Endothelial cell (in vitro differentiated cells): ENCODE measurements at places on chromosomes 5 and 9. TPM values are rescaled to one million over a fixed set of nuclear protein-coding genes. Genes with fewer than 3 reads are reported as not detected.

DNA sequence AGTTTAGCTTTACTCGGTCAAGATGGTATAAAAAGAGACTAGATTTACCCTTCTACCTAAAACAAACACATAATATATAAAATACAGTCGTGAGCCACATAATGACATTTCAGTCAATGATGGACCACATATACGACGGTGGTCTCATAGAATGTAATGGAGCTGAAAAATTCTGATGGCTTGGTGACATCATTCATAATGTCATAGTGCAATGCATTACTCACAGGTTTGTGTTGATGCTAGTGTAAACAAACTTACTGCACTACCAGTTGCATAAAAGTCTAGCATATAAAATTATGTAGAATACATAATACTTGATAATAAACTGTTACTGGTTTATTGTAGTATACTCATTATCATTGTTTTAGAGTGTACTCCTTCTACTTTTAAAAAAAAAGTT, 115.9 kb upstream of the GDNF start:
- H3K27ac ChIP-seq = no peak overlapping the region
- H3K4me3 ChIP-seq = no peak overlapping the region
- no peaks in the 10 kb centered on the region for H3K4me1 ChIP-seq
- H3K27me3 ChIP-seq = peaks cover 2% of the 10 kb centered on the region
- no peak for DNase-seq
- H3K36me3 ChIP-seq = no peaks in the 10 kb centered on the region

DNA sequence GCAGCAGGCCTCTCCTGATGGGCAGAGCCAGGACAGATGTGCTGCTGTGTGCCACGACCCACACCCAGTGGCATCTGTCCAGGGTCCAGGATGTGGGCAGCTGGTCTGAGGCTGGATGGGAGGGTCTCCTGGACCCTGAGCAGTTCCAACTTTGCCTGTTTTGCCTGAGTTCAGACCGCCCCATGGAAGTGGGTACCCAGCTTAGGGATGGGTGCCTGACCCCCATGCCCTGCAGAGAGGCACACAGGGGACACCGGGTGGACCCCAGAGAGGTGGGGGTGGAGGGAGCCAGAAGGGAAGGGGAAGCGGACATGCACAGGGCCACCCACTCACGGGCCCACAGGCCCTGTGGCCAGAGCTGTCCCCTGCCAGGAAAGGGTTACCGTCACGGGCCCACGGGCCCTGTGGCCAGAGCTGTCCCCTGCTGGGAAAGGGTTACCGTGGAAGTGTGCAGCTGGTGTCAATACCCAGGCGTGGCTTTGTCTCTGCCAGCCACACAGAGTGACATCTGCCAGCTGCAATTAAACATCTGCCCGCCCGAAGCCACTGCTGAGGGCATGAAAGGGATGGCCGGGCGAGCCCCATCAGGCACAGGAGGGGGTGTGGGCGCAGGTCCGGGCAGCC, 50.0 kb downstream of the NACC2 start:
- H3K36me3 ChIP-seq = peaks cover 3% of the 10 kb centered on the region
- H3K27ac ChIP-seq = no peak overlapping the region
- DNase-seq = no peak
- H3K4me3 ChIP-seq = no peak overlapping the region

GRCh38 chr5:23284656-23285055, 222.8 kb upstream of the PRDM9 start:
- DNase-seq = no peak
- H3K27me3 ChIP-seq = no peaks in the 10 kb centered on the region
- no peaks in the 10 kb centered on the region for H3K36me3 ChIP-seq
- no peak overlapping the region for H3K27ac ChIP-seq

GRCh38 chr9:116313638-116314037, 160.0 kb downstream of the PAPPA start:
- no peak for DNase-seq
- H3K27ac ChIP-seq = no peak overlapping the region
- no peaks in the 10 kb centered on the region for H3K36me3 ChIP-seq
- H3K27me3 ChIP-seq = no peaks in the 10 kb centered on the region
- H3K4me3 ChIP-seq = no peak overlapping the region

DNA sequence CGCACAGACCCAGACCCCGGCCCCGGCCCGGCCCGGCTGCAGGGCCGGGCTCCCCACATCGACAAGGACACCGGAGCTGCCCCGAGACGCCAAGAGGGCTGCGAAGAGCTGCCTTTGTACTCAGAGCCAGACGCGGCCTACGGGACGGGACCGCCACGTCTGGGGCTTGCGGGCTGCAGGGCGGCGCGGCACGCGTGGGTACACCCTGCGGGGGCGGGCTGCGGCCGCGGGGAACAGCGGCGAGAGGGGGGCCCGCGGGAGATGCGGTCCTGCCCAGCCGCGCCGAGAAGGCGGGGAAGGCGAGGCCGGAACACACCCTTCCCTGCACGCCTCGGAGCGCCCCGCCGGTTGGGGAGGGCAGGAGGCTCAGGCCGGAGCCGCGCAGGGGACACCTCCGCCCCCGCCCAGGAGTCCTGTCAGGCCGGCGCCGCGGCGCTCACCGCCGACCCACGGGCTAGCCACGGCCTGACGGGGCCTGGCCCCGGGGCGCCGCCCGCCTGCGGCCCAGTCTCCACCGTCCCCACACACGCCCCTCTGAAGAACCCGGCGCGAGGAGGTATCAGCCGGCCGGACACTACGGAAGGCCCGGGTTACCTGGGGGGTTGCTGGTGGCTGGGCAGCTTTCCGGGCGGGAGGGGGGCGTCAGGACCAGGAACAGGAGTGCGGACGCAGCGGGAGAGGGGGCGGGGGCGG, 478 bp downstream of the RAB14 start:
- H3K27me3 ChIP-seq = peaks cover 6% of the 10 kb centered on the region
- peak; percentile 49 for DNase-seq
- peaks cover 30% of the 10 kb centered on the region for H3K4me1 ChIP-seq
- H3K27ac ChIP-seq = peak overlapping the region; percentile 87
- peaks cover 10% of the 10 kb centered on the region for H3K36me3 ChIP-seq

- no peak overlapping the region for H3K4me3 ChIP-seq
- DNase-seq = no peak
- H3K36me3 ChIP-seq = no peaks in the 10 kb centered on the region
- peaks cover 1% of the 10 kb centered on the region for H3K27me3 ChIP-seq
- no peaks in the 10 kb centered on the region for H3K4me1 ChIP-seq
- H3K27ac ChIP-seq = no peak overlapping the region
Measured at GRCh38 chr9:26789959-26790358, 102.6 kb downstream of the CAAP1 start.

DNA sequence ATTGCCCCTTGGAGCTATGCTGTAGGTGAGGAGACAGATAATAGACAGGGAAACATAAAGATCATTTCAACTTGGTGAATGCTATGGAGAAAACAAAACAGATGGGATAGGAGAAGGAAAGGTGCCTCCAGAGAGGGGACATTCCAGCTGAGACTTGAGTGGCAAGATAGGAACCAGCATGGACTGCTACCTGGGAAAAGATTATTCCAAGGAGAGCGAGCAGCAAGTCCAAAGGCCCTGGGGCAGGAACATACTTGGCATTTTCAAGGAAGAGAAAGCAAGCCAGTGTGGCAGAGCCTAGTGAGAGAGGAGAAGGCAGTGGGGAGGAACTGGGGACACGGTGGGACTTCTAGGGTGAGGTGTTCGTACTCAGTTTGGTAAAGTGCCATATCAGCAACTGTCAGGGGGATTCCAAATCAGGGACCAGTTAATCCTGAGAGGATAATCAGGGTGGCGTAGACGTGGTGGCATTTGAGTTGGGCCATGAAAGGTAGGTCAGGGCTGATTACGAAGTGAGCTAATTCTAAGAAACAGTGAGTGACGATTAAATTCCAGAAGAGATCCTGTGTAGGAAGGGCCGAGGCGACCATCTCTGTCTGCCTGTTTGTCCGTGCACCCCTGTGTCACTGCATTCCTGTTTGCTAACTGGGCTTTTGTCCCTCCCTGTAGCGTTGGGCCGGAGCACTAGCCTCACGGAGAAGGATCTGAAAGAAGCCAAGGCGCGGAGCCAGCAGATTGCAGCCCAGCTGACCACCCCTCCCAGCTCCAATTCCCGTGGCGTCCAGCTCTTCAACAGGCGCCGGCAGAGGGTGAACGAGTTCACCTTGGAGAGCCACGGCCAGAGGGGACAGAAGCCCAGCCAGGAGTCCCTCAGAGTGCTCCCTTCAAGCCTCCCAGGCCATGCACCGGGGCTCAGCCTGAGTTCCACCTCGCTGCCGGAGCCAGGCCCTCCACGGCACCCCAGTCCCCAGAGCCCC, 7.1 kb downstream of the SYNPO start:
- peak overlapping the region; percentile 39 for H3K27ac ChIP-seq
- peaks cover 9% of the 10 kb centered on the region for H3K4me1 ChIP-seq
- DNase-seq = no peak
- H3K36me3 ChIP-seq = peaks cover 18% of the 10 kb centered on the region
- peaks cover 8% of the 10 kb centered on the region for H3K27me3 ChIP-seq

Gene CA9
- total RNA-seq = 1.5 TPM

Gene CCL19
- not detected for total RNA-seq
